Fibroblast of pulmonary artery (primary cell): ENCODE measurements at places on chromosomes 6 and 20.

GRCh38 chr6:1143655-1144054 is 168.2 kb upstream of the FOXQ1 start:
- DNase-seq: no peak

DNA sequence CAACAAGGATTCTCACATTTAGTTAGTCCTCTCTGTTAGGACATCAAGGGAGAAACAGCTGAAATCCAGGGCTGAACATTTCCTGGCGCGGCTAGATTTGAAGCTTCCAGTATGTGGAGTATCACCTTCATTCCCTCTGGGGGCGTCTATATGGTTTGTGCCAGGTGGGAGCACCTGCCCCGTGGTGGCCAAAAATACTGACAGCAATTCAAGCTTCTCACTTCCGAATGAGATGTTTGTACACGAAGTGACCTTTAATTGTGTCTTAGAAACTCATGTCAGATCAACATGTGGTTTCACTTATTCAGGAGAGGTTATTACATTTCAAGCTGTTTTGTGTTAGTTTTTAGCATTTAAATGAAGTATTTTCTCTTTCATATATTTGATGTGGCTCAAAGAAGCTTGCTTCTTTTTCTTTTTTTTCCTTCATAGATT is 67.3 kb upstream of the ZNF217 start:
- no peak for DNase-seq

GRCh38 chr6:49514571-49515484 is 15.1 kb downstream of the GLYATL3 start:
- no peak for DNase-seq

- no peak for DNase-seq
Observed at GRCh38 chr6:95685822-95686221, 108.5 kb downstream of the MANEA start.

DNA sequence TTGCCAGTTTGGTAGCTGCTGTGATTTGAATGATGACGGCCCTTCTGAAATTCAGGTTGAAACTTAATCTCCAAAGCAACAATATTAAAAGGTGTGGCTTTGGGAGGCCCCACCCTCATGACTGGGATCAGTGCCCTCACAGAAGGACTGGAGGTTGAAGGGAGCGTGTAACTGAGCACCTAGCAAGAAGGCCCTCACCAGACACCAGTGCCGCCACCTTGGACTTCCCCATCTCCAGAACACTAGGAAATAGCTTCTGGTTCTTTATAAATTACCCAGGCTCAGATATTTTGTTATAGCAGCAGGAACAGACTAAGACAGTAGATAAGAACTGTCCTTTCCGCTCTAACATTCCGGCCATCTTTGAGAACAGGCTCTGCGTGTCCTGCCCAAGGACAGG is 243.1 kb downstream of the DLL1 start:
- no peak for DNase-seq

- no peak for DNase-seq
Observed at GRCh38 chr6:73325656-73326055, 28.4 kb downstream of the DPPA5 start.
